Activated CD4-positive, alpha-beta T cell treated with anti-CD3 and anti-CD28 coated beads, Interleukin-2, amount 50 U/mL, for 4 hours (primary cell): ENCODE measurements at places on chromosomes 5 and 9.

DNA sequence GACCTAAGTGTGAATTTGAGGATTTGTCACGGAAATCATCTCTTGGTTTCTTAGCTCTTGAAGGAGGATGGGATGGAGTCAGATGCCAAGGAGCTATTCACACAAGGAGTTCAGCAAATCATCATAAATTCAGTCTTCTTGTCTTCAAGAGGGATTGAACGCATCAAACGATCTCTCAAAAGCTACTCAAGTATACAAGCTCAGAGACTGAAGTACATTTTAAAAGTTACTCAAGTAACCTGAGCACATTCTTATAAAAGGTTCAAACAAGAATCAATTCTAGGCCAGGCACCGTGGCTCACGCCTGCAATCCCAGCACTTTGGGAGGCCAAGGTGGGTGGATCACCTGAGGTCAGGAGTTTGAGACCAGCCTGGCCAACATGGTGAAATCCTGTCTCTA is 21.1 kb upstream of the GOLPH3 start:
- DNase-seq: no peak

DNA sequence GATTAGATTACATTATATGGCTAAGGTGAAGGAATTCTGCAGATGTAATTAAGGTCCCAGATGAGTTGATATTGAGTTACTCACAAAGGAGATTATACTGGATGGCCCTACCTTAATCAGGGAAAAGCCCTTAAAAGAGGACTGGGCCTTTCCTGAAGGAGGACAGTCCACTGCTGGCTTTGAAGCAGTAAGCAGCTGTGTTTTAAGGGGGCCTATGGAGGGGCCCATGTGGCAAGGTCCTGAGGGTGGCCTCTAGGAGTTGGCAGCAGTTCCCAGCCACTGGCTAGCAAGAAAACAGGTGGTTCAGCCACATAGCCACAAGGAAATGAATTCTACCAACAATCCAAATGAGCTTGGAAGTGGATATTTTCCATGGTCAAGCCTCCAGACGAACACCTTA is 36.4 kb upstream of the GDNF start:
- no peak for DNase-seq

GRCh38 chr5:8209500-8209899 is 340.6 kb downstream of the MTRR start:
- DNase-seq: no peak

GRCh38 chr5:142717582-142718215 is 31.8 kb upstream of the FGF1 start:
- DNase-seq: no peak

- DNase-seq: no peak
Observed at GRCh38 chr5:82396871-82397514, 118.8 kb upstream of the RPS23 start.

DNA sequence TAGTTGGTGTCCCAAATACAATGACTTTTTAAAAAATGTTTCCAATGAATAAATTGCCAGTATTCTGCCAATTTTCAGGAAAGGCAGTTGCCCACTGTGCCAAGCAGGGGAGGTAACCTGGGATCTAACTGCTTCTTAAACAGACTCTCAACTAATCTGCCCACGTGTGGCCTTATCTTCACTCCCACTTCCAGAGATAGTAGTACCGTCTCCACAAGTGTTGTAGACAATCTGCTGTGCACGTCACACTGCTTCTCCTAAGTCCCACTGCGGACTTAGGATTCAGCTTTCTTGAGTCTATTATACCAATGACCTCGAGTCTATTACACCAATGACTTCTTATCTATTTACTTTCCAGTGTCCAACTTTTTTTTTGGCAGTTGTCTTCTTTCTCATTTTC is 21.2 kb downstream of the POU4F3 start:
- no peak for DNase-seq

DNA sequence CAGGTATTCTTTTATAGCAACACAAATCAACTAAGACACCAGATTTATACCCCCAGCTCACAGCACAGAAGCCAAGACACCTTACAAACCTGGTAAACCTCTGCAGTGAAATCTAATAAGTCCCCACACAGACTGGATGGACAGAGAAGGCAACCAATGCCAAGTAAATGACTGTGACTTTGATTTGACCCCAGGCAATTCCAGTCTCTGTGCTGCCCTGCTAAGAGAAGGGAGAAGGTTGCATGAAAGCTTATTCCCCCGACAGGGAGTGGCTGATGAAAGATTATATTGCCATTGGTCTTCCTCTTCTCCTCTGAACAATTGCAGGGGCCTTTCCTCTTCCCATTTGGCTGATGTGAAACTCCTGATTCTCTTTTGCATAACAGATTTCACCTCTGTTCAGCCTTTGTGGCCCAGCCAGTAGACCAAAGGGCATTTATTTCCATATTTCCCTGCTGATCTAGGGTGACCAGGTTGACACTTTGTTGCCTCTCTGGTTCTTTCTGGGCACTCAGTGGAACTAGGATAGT is 107.6 kb downstream of the ADRB2 start:
- no peak for DNase-seq

DNA sequence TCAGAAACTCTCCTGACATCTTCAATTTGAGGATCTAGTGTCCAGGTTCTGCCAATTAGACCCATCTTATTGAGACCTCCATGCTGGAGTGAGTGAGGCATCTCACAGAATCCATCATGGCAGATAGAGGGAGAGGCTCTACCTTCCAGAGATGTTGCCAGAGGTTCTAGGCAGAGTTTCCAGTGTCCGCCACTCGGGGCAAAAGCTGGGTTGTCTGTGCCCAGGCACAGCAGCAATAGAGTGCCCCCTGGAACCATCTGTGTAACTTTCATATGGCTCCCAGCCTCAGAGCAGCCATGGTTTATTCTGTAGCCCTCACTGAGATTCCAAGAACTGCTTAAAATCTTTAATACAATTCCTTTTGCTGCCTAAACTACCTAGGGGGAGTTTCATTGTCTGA is 16.6 kb upstream of the CCDC112 start:
- DNase-seq: no peak

DNA sequence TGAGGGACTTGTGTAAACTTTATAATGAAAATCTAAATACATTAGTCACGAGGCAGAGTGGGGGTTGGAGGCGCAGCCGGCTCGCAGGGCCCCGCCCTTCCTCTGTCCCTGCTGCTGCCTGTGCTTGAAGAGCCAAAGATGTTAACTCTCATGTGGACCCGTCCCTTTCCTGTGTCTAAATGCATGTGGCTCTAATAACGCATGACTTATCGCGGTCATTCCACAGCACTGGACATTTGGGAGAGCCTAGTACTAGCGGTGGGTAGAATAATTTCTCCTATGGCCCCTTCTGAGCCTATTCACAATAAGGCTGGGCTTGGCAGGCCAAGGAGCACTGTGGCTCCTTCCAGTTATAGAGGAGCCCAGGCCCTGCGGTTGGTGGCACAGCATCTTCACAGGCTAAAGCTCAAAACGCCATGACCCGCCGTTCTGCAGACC is 82.3 kb upstream of the SIMC1 start:
- no peak for DNase-seq

- DNase-seq: no peak
Observed at GRCh38 chr9:95880021-95880690, 4.7 kb downstream of the ERCC6L2 start.

DNA sequence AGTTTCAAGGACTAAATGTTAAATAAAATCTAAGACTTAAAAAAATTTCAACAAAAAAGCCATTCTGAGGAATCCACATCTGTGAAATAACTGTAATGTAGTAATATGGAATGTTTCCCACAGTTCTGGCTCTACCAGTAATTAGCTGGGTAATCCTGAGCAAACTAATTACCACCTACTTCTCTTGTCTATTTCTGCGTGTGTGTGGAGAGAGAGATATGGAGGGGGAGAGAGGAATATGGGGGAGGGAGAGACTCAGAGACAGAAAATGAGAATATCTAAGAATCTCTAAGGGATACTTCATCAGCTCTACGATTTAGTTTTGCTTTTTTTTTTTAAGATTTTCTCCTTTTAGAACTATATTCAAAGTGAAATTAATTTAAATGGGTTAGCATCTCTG is 28.0 kb downstream of the TBCA start:
- no peak for DNase-seq

- no peak for DNase-seq
Observed at GRCh38 chr5:67290655-67291054, 94.1 kb upstream of the CD180 start.

- no peak for DNase-seq
Observed at GRCh38 chr9:131448818-131449217, 53.9 kb upstream of the POMT1 start.

- no peak for DNase-seq
Observed at GRCh38 chr5:60668686-60669304, 31.2 kb downstream of the DEPDC1B start.
